ENCODE measurements at places on chromosomes 6 and 20.

- DNase-seq: no peak
These were observed 1.4 kb upstream of the DAAM2 start for GRCh38 chr6:39790772-39791171.

- DNase-seq: no peak
These were observed 75.8 kb downstream of the LAMP5 start for GRCh38 chr20:9590189-9590588.

DNA sequence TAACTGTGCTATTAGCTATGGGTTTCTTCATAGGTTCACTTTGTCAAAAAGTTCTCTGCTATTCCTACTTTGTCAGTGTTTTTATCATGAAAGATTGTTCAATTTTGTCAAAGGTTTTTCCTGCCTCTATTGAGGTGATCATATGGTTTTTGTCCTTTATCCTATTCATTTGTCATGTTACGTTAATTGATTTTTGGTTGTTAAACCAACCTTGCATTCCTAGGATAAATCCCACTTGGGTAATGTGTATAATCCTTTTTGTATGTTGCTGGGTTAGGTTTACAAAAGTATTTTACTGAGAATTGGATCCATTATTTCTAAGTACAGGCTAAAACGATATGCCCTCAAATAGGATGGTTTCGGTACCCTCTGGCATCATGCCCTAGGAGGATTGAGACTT is 5.0 kb downstream of the PHACTR2 start:
- no peak for DNase-seq

GRCh38 chr6:77930382-77930781 is 277.5 kb downstream of the MEI4 start:
- DNase-seq: no peak

- DNase-seq: no peak
These were observed 170.9 kb upstream of the STXBP5 start for GRCh38 chr6:147033267-147033666.

Data from CD8-positive, alpha-beta memory T cell (primary cell).